Stimulated activated CD4-positive, alpha-beta T cell treated with anti-CD3 and anti-CD28 coated beads, Interleukin-15, amount 100 ng/mL, for 1 hour (primary cell): ENCODE measurements at places on chromosomes 12 and 14.

DNA sequence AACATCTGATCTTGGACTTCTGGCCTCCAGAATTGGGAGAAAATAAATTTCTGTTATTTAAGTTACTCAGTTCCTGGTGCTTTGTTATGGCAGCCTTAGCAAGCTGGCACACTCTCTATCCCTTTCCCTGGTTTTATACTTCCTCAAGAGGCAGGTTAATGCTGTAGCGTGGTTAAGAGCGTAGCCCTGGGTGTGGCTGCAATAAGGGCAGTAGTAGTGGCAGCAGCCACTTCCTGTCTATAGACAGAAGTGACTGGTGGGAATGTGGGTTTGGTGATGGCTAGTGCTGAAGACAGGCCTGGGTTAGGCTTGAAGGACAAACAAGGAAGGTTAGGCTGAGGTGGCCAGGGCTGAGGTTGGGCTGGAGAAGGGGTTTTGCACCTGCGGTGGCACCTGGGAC lies 3.6 kb upstream of the LGALS3 start:
- DNase-seq, result no peak

- no peak for DNase-seq
Measured at GRCh38 chr14:72416081-72416849, 477.6 kb downstream of the DPF3 start.

DNA sequence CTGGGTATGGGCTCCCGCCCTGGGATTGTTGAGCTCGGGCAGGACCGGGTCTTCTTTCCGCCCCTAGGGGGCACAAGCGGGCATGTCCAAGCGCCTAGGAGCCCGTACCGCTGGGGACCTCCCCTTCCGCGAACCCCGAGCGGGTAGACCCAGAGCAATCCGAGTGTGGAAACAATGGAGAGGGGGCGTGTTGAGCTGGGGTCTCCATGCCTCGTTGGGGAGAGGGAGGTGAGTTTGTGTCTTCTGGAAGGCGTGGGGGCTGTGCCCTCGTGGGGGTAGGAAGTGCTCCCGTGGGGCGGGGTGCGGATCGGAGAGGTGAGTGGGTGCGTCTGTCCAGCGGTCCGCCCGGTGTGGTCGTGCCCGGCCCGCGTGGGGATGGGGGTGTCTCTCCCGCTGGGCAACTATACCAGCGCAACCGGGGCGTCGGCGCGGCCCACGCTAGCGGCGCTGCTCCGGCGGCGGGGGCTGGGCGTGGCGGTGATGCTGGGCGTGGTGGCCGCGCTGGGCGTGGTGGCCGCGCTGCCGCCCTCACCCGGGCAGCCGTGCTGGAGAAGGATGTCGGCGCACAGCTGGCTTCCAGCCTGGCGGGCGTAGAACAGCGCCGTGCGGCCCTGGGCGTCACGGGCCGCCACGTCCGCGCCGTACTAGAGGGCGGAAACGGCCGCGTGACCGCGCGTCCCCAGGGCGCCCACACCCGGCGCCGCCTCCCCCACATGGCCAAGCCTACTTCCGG lies 12.2 kb downstream of the AGAP2 start:
- no peak for DNase-seq

GRCh38 chr12:108852674-108853309 lies 4.6 kb downstream of the SSH1 start:
- DNase-seq, result no peak

GRCh38 chr12:101695706-101696105 lies 1.7 kb upstream of the CHPT1 start:
- DNase-seq, result no peak

- no peak for DNase-seq
Measured at GRCh38 chr14:39085933-39086332, 17.1 kb downstream of the SEC23A start.

DNA sequence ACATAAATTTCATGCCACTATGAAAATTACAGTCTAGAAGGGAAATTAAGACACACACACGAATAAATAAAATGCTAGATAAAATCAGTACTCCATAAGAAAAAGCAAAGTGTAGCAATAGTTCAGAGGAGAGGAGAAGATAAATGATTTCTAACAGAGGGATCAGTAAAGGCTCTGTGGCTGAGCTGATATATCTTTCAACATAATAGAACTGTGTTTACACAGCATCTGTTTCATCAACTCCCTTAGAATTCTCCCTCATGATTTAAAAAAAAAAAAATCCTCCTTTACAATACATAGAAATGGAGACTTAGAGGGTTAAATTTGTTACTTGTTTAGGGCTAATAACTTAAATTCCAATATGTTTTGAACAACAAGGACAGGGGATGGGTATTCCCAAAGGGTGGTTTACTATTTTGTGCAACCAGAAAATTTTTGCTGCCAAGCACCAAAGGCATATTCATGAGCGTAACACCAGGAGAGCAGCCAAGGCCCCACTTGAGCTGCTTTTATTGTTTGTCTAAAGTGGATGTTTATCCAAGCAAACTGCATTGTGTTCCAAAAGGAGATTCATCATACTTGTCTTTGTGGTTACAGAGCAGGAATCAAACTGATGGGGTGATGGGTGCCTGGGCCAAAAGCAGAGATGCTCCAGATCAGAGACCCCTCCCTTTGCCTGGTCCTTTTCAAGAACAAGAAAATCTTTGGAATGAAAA lies 162.7 kb downstream of the BMP4 start:
- DNase-seq, result no peak

GRCh38 chr12:120529641-120530417 lies 871 bp upstream of the COQ5 start:
- no peak for DNase-seq

- DNase-seq, result no peak
Measured at GRCh38 chr12:19779395-19780056, 340.2 kb downstream of the AEBP2 start.

DNA sequence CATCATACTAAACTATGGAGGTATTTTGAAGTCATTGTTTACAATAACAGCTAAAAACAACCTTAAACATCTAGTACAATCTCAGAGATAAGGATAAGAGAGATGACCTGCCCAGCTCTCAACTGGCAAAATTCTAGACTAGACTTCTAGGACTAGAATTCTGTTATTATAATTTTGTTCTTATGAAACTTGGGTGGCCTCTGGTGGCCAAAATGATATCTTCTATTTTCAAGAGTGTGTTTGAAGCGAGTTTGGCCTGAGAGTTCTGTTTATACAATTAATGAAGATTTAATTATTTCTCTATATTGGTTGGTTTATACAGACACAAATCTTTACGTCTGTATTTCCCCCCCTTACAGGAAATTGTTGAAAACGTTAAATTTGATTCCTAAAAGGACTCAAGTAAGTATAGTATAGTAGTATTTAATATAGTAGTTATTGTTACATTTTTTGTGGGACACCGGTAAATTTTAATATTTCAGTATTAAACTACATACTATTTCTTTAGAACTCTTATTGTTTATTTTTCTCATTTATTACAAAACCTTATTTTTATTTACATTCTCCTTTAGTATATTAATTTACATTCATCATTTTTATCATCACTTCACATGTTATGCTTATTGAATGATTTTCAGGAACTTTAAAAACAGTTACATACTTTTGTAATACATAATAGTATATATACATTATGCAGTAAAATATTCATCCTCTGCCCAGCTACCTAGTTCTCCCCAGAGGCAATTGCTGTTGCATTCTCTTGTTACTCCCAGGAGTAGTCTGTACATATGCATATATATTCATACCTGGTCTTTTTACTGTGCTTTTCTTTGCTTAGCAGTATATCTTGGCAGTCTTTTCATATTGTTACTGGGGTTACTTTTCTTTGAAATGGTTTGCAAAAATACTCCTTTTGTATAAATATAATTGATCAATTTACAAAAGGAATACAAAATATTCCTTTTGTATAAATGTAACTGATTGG lies 6.6 kb downstream of the PPHLN1 start:
- DNase-seq, result no peak

DNA sequence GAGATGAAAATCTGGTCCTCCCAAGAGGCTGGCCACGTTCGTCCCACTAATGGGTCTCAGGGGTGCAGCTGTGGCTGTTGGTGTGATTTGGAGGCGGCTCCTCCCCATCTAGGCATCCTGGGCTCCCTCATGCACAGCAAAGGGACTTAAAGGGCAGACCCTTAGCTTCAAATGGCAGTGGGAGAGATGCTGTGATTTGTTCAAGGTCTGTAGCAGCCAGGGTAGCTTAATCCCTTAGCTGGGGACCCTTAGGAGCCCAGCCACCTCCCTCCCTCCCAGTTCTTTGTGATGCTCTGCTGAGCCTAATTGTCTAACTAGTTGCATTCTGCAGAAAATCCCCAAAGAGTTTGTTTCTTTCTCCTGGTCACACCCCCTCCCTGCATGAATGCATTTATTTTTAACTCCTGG lies 18.3 kb downstream of the DYRK4 start:
- no peak for DNase-seq

DNA sequence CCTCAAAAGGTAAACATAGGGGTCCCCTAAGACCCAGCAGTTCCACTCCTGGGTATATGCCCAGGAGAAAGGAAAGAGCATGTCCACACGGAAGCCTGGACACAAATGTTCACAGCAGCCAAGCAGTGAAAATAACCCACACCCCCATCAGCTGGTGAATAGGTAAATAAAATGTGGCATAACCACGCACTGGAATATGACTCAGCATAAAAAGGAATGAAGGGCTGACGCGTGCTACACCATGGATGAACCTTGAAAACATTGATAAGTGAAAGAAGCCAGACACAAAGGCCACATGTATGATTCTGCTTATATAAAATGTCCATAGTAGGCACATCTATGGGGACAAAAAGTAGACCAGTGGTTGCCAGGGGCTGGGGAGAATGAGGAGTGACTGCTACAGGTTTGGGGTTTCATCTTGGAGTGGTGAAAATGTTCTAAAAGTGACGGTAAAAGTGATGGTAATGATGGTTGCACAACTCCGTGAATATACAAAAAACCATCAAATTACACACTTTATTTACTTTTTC lies 3.8 kb upstream of the SCARB1 start:
- DNase-seq, result no peak

- DNase-seq, result no peak
Measured at GRCh38 chr12:130977046-130977742, 23.5 kb downstream of the ADGRD1 start.

DNA sequence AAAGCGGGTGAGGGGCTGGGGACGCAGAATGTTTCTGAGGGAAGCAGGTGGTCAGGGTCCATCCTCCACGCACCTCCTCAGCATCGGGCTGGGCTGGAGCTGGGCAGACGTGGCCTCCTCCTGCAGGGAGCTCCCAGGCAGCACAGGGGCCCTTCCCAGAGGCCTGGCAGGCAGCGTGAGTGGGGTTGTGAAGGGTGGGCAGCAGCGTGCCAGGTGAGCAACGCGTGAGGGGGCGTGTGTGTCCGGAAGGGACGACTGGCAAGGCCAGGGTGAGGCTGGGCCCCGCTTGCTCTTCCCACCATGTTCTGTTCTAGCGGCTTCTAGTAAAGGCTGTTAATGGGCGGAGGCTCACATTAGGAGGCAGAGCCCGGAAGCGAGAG lies 17.1 kb downstream of the ANKRD9 start:
- DNase-seq, result no peak

- no peak for DNase-seq
Measured at GRCh38 chr12:27343255-27344000, 10.8 kb downstream of the BMAL2 start.

DNA sequence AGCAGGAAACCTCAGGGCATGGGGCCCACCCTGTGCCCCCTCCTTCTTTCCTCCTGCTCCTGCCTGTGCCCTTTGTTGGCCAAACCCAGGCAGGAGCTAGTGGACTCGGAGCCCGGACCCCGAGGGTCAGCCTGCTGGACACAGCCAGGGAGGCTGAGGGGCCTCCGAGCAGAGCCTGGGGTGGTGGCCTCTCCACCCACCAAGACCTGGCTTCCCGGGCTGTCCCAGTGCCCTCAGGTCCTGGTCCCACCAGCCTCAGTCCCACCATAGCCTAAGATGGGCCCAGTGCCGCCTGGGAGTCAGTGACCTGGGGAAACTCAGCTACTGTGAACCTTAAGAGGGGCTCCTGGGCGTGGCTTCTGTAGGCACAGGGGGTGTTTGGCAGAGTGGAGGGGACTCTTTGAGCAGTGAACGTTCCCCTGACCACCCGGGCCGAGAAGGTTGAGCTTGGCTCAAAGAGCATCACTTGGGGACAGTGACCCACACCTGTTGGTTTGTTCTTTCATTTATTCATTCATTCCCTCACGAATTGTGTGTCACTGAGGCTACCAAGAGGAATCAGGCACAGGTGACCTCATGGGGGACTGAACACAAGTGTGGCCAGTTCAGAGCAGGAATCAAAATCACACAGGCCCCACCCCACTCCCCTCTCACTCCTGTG lies 266.1 kb downstream of the ADGRD1 start:
- no peak for DNase-seq

GRCh38 chr12:113226696-113227568 lies 5.7 kb downstream of the TPCN1 start:
- no peak for DNase-seq

- DNase-seq, result no peak
Measured at GRCh38 chr14:35855876-35856481, 29.8 kb downstream of the BRMS1L start.

GRCh38 chr12:9646794-9647781 lies 22.4 kb upstream of the CLEC2D start:
- DNase-seq, result no peak

DNA sequence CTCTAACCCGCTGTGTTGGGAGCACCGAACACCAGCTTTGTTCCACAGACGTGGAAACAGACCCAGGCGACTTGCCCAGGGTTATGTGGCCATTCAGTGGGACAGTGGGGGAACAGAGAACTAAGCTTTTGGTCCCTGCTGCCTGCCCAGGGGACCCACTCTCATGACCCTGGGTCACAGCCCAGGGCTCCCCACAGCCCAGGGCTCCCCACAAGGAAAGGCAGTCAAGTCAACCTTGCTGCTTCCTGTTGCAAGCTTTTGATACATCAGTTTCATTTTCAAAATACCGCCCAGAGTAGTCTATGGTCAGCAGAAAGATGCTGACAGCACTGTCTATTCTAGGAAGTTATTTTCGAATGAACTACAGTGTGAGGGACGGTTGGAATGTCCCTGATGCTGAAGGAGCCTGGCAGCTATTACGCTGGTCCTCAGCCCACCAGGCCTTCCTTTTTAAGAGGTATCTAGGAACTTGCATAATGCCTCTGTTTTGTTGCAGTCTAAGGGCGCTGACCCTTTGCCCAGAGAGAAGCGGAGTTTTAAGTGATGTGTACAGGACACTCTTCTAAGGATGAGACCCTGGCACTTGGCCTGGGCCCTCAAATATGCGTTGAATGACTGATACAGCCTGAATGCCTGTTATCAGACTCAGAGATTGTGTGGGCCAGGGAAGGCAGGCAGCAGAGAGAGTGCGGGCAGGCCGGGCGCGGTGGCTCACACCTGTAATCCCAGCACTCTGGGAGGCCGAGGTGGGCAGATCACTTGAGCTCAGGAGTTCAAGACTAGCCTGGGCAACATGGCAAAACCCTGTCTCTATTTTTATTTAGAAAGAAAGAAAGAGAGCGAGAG lies 12.6 kb upstream of the TTC7B start:
- no peak for DNase-seq

- no peak for DNase-seq
Measured at GRCh38 chr12:71973687-71974086, 35.0 kb downstream of the TPH2 start.
